Aorta (tissue), 5 donors: ENCODE measurements at places on chromosomes 5 and 9. TPM values are rescaled to one million over a fixed set of nuclear protein-coding genes. Genes with fewer than 3 reads are reported as not detected.

Gene OTULINL
- total RNA-seq = 7.6 TPM

Gene BARX1
- 0.23 TPM for total RNA-seq

Gene TMOD1
- total RNA-seq = 56.6 TPM

DNA sequence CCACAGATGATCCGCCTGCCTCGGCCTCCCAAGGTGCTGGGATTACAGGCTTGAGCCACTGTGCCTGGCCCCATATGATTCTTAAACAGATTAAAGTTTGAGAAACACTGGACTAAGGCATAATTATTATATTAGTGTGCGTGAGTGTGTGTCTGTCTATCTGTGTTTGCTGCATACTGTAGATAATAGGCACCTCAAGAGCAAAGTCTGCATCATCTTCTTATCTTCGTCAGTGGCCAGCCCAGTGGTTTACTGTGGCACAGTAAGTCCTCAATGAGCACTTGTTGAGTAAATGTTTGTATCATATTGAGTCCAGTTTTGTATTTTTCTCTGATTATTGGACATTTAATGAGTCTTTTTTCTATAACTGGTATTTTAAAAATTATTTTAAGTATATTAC is 81.7 kb downstream of the ITGA1 start:
- no peak for DNase-seq

DNA sequence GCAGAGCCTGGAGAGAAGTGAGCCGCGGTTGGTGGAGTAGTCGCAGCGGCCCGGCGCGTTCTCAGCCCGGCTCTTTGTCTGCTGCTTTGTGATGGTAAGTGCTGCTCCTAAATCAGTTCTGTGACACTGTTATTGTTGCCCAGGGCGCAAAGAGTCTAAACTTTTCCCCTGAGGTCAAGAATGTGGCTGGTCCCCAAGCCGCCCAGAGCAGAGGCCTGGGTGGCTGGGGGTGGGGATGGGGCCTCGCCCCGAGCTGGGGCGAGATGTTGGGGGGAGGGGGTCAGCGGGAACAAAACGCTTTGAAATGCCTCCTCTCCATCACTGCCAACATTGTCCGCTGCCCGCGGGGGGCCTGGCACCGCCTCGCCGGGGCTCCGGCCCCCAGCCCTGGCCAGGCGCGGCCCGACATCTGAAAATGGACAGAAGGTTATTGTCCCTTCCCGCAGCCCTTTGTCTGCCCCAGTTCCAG is 11.7 kb upstream of the CERCAM start:
- no peak for DNase-seq

Gene SLC25A2
- 1.1 TPM for total RNA-seq

- DNase-seq = no peak
These were observed 355.5 kb downstream of the TLR4 start for GRCh38 chr9:118059484-118060278.
